ENCODE measurements at places on chromosomes 5 and 9. TPM values are rescaled to one million over a fixed set of nuclear protein-coding genes. Genes with fewer than 3 reads are reported as not detected.

The AHRR gene
- 22.5 TPM for total RNA-seq

The PCA3 gene
- total RNA-seq = not detected

The DNAI1 gene
- under 0.01 TPM for total RNA-seq

The SLC46A2 gene
- not detected for total RNA-seq

The SLC6A7 gene
- under 0.01 TPM for total RNA-seq

Data from fibroblast of villous mesenchyme (primary cell).